ENCODE measurements at places on chromosomes 3 and 15. TPM values are rescaled to one million over a fixed set of nuclear protein-coding genes. Genes with fewer than 3 reads are reported as not detected.

The HPS3 gene
- total RNA-seq, result 66.8 TPM

DNA sequence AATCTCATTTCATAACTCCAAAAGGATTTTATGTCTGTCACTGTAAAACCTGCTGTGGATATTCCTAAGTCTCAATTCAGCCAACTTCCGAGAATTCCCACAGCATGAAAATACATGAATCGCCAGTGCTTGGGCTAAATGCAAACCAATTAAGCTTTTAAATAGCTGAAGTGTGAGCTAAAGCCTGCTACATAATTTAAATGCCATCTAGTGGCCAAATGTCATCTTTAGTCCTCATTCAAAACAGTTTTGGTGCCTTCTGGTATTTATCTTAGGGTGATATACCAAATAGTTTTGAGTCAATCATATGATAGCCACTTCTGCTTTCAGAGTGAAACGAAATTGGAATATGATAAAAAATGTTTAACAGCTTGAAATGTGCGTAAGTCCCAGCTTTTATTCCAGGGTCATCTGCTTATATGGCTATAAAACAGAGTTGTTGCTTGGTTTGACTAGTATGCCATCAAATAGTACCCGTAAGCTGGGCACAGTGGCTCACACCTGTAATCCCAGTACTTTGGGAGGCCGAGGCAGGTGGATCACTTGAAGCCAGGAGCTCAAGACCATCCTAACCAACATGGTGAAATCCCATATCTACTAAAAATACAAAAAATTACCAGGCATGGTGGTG is 41.8 kb upstream of the CCNL1 start:
- peak; percentile 81 for DNase-seq
- no peak overlapping the region for H3K27ac ChIP-seq
- no peaks in the 10 kb centered on the region for H3K4me1 ChIP-seq
- H3K36me3 ChIP-seq, result no peaks in the 10 kb centered on the region
- H3K4me3 ChIP-seq, result no peak overlapping the region
- H3K27me3 ChIP-seq, result no peaks in the 10 kb centered on the region

DNA sequence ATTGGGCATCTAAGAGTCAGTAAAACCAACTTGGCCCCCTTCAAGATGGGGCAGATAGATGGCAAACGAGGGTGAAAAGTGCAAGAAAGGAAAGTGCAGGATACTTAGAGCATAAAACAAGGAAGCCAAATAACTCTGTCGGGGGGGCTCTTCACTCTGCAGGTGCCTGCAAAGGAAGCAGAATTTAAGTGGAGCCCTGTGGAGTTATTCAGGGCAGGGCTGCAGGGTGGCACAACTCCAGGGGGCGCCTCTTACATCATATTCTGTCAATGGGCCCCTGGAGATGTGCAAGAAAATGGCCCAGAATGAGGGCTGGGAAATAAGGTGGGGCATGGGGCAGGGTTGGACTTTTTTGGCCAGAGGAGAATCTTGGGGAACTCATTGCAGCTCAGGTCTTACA is 69.7 kb downstream of the CD47 start:
- no peak overlapping the region for H3K4me3 ChIP-seq
- H3K4me1 ChIP-seq, result peaks cover 13% of the 10 kb centered on the region
- DNase-seq, result no peak
- no peaks in the 10 kb centered on the region for H3K36me3 ChIP-seq
- no peaks in the 10 kb centered on the region for H3K27me3 ChIP-seq
- no peak overlapping the region for H3K27ac ChIP-seq

GRCh38 chr15:71691458-71692417 is 118.6 kb upstream of the NR2E3 start:
- DNase-seq, result peak; percentile 15
- no peaks in the 10 kb centered on the region for H3K27me3 ChIP-seq
- no peak overlapping the region for H3K4me3 ChIP-seq
- no peak overlapping the region for H3K27ac ChIP-seq
- no peaks in the 10 kb centered on the region for H3K4me1 ChIP-seq
- H3K36me3 ChIP-seq, result no peaks in the 10 kb centered on the region

GRCh38 chr3:172181932-172182586 is 142.7 kb downstream of the FNDC3B start:
- H3K27ac ChIP-seq, result peak overlapping the region; percentile 80
- no peak for DNase-seq
- H3K4me3 ChIP-seq, result no peak overlapping the region
- no peaks in the 10 kb centered on the region for H3K36me3 ChIP-seq

DNA sequence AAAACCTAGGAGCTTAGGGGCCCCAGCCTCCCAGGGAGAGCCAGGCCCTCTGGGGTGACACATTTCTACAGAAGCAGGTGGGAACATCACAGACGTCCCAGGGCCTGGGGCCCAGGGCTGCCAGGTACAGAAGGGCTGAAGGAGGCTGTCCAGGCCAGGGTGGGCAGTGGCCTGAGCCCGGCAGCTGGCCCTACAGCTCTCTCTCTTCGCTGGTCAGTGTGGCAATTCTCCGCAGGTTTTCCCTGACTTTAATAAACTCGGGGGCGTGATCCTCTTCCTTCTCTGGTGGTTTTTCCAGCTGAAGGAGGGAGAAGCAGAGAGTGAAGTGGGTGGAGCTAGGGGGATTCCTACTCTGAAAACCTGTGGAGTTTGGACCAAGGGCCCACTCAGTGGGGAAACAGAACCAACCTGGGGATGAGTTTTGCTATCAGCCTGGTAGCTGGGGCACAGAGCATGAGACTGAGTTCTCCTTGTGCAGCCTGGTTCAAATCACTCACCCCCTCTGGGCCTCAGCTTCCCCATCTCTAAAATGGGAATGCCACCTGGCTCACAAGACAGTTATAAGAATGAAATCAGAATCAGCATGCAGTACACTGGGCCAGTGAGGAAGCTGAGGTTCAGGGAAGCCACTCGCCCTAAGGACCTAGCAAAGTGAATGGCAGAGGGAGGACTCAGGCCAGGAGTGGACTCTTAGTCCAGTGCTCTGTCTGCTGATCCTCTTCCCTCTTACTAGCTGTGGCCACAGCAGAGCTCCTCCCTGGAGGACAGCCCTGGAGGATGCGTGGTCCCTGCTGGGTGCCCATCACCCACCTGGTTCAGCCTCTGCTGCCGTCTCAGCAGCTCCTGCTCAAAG is 10.6 kb downstream of the FAM107A start:
- DNase-seq, result no peak
- H3K4me1 ChIP-seq, result peaks cover 29% of the 10 kb centered on the region
- H3K4me3 ChIP-seq, result no peak overlapping the region
- no peaks in the 10 kb centered on the region for H3K27me3 ChIP-seq
- H3K27ac ChIP-seq, result no peak overlapping the region

- no peak overlapping the region for H3K27ac ChIP-seq
- DNase-seq, result peak; percentile 87
- H3K27me3 ChIP-seq, result no peaks in the 10 kb centered on the region
- H3K36me3 ChIP-seq, result no peaks in the 10 kb centered on the region
Measured at GRCh38 chr15:51401872-51402517, 60.5 kb downstream of the GLDN start.

GRCh38 chr3:160801386-160802118 is 45.5 kb downstream of the PPM1L start:
- H3K27me3 ChIP-seq, result no peaks in the 10 kb centered on the region
- no peaks in the 10 kb centered on the region for H3K36me3 ChIP-seq
- H3K4me1 ChIP-seq, result peaks cover 12% of the 10 kb centered on the region

- DNase-seq, result peak; percentile 98
- peaks cover 13% of the 10 kb centered on the region for H3K27me3 ChIP-seq
- no peaks in the 10 kb centered on the region for H3K36me3 ChIP-seq
- no peaks in the 10 kb centered on the region for H3K4me1 ChIP-seq
Measured at GRCh38 chr3:50567386-50568167, at the start of gene C3orf18. C3orf18 (minus strand) TSS chr3:50567747; CDS start chr3:50565699, 2,048 bp downstream.

DNA sequence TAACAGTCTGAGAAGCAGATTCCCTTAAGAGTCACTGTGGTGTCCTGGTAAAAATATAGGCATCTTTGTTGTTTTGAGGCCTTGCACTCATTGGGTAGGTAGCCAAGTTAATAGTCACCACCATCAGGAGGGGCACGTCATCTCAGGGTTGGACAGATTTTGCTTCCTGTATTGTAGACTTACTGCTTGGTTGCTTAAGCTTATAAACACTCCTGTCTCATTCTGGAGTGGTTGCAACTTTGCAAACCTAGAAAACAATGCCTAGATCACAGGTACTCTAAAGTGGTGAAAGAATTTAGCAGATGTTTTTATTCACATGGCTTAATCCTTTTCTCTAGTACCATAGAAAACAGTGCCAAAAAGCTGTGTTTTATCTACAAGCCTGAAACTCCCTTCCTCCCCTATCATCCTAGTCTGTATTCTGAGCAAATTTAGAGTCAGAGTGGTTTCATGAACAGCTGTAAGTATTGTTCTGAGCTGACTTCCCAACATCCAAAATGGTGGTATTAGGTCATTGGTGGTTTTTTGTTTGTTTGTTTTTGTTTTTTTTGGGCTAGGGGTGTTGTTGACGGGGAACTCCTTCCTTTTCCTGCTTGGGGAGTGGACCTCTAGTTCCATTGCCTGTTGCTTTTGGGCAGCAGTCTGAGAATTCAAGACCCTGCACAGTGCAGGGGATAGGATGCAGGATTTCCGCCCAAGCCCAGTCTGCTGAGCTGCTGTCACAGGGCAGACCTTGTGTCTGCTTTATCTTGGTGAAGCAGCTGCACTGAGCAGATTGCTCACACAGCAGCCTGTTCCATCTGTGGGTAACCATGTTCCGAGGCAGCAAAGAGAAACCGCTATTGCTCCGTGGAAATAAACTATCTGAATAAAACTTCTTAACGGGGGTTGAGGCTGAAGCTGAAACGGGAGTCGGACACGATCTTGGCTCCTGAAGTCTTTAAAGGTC is 202.0 kb downstream of the AKAP13 start:
- no peaks in the 10 kb centered on the region for H3K4me1 ChIP-seq
- DNase-seq, result no peak
- H3K27me3 ChIP-seq, result no peaks in the 10 kb centered on the region
- H3K36me3 ChIP-seq, result no peaks in the 10 kb centered on the region
- no peak overlapping the region for H3K27ac ChIP-seq
- no peak overlapping the region for H3K4me3 ChIP-seq

GRCh38 chr3:38628835-38629234 is 20.7 kb downstream of the SCN5A start:
- H3K4me1 ChIP-seq, result no peaks in the 10 kb centered on the region
- no peaks in the 10 kb centered on the region for H3K36me3 ChIP-seq
- no peak overlapping the region for H3K4me3 ChIP-seq
- H3K27me3 ChIP-seq, result no peaks in the 10 kb centered on the region
- H3K27ac ChIP-seq, result no peak overlapping the region

DNA sequence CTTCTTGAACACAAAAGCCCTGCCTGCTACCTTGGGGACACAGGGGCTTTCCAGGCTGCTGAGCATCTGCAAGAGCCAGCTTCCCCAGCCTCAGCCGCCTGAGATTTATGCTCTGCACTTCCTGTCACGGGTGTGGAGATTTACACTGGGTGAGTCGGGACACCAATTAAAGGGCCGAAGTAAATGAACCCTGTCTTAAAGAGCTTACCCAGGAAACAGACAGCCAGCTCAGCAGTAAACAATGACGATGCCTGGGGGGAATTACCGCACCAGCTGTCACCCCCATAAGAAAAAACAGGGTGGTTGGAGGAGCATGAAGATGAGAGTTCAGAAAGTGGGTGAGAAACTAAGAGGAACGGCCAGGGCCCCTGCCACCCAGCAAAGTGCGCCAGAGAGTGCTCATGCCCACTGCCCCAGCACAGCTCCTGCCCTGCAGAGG is 37.5 kb upstream of the IQSEC1 start:
- H3K4me1 ChIP-seq, result no peaks in the 10 kb centered on the region
- no peaks in the 10 kb centered on the region for H3K27me3 ChIP-seq
- H3K4me3 ChIP-seq, result no peak overlapping the region
- H3K27ac ChIP-seq, result no peak overlapping the region
- DNase-seq, result no peak
- H3K36me3 ChIP-seq, result no peaks in the 10 kb centered on the region

GRCh38 chr3:31373681-31374080 is 159.0 kb upstream of the STT3B start:
- H3K27ac ChIP-seq, result no peak overlapping the region
- no peak for DNase-seq
- H3K4me1 ChIP-seq, result no peaks in the 10 kb centered on the region
- H3K36me3 ChIP-seq, result no peaks in the 10 kb centered on the region

DNA sequence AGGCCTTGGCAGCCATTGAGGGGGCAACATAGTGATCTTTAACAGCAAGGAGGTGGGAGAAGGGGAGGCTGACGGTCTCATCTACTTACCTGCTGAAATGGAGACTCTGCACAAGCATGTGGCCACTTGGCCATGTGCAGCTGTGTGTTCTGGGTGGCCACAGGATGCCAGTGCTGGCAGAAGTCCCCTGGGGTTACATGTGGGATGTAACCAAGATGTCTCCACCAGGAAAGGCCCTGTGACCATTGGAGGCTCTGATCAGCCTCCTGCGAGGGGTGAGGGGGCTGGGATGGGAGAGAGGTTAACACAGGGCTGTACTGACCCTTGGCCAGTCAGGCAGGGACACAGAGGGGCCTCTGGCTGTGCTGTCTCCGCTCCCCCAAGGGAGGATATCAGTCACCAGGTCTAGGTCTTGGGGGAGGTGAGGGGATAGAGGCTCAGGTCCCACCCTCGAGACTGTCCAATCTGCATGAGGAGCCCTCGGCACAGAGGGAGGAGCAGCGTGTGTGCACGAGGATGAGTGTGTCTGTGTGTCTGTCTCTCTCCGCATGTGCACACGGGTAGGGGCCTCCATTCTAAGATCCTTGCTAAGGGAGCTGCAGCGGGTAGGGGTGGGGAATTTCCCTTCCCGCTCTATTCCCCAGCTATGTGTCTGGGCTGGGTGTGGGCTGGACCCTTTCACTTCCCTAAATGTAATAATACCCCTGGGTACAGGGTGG is 19.5 kb downstream of the PRKCD start:
- no peak overlapping the region for H3K27ac ChIP-seq
- H3K36me3 ChIP-seq, result no peaks in the 10 kb centered on the region
- DNase-seq, result no peak
- no peaks in the 10 kb centered on the region for H3K4me1 ChIP-seq

All from GM23338 (cell line).